Hippocampal formation (tissue), 2 donors: ENCODE measurements at places on chromosomes 11 and 22.
A peak's percentile ranks its signal among the peaks of the same experiment; 100 is the strongest.

DNA sequence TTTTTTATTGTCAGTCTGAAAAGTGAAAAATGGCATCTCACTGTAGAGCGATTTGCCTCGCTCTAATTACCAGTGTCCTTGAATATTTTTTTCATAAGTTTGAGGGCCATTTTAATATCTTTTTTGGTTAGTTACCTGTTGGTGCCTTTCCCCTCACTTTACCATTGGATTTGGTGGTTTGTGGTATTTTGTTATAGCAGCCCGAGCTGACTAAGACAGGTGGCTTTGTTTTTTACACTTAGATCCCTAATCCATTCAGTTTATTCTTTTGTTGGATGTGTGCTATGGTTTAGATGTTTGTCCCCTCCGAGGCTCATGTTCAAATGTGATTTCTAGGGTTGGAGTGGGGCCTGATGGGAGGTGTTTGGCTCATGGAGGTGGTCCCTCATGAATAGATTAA is 6.5 kb upstream of the CAPN5 start:
- DNase-seq: no peak

GRCh38 chr11:58003591-58003990 is 20.1 kb upstream of the OR9Q1 start:
- no peak for DNase-seq

DNA sequence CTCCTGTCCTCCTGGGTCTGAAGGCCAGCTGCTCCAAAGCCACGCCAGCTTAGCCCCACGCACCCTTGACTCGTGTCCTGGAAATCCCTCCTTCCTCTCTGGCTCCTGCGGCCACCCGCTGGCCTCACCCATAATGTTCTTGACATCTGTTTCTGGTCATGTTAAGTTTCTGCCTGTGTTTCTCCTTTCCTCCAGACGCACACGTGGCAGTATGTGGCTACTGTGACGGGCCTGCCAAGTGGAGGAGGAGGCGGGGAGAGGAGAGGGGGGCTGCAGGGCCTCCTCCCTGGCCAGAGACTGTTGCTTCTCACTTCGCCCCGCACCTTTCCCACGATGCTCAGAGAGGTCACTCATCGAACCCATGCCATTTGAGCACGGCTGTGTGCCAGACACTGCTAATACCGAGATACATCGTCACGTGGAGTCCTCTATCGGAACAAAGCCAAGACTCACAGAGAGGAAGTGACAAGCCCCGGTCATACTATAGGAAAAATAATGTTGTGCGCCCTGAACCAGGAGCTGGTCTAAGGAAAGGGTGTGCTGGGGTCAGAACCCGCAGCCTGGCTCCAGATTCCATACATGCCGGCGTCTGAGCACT is 11.5 kb downstream of the C1QTNF6 start:
- DNase-seq: peak; percentile 10

GRCh38 chr11:93407777-93408401 is 77.3 kb downstream of the DEUP1 start:
- DNase-seq: no peak

DNA sequence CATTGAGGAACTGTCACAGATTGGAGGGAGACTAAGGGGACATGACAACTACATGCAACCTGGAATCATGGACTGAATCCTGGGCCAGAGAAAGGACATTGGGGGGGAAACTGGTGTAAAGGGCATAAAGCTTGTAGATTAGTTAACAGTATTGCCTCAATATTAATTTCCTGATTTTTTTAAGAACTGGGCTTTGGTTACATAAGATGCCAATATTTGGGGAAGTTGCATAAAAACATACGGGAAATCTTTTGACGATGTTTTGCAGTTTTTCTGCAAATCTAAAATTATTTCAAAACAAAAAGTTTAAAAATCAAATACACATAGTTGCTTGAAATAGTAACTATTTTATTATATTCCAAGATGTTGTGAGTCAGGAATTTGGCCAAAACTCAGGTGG is 2.9 kb upstream of the FOLR3 start:
- DNase-seq: no peak

DNA sequence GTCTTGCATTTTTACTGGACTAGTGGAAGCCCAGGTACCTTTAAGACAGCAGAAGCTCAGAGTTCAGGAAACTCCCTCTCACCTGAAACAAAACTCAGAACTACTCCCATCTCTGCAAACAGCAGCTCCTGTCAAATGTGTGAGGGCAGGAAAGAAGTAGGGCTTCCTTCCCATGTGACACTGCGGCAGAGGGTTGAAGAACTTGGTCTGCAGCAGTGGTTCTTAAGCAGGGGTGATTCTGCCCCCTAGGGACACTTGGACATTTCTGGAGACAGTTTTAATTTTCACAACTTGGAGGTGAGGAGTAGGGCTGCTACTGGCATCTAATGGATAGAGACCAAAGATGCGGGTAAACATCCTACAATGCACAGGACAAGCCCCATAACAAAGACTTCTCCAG is 63.4 kb downstream of the RCN1 start:
- no peak for DNase-seq

DNA sequence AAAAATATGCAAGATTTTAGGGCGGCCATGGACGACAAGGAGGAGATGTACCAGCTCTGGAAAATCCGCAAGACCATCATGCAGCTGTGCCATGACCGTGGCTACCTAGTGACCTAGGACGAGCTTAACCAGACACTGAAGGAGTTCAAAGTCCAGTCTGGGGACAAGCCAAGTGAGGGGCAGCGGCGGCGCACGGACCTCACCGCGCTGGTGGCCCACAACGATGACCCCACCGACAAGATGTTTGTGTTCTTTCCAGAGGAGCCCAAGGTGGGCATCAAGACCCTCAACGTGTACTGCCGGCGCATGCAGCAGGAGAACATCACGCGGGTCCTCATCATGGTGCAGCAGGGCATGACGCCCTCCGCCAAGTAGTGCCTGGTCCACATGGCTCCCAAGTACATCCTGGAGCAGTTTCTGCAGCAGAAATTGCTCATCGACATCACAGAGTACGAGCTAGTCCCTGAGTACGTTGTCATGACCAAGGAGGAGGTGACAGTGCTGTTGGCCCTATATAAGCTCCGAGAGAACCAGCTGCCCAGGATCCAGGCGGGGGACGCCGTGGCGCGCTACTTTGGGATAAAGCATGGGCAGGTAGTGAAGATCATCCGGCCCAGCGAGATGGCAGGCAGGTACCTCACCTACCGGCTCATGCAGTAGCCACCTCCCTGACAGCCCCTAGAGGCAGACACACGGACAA is 43.5 kb upstream of the ZC3H12C start:
- DNase-seq: no peak

- no peak for DNase-seq
Measured at GRCh38 chr11:111945198-111945597, 8.1 kb downstream of the DIXDC1 start.

DNA sequence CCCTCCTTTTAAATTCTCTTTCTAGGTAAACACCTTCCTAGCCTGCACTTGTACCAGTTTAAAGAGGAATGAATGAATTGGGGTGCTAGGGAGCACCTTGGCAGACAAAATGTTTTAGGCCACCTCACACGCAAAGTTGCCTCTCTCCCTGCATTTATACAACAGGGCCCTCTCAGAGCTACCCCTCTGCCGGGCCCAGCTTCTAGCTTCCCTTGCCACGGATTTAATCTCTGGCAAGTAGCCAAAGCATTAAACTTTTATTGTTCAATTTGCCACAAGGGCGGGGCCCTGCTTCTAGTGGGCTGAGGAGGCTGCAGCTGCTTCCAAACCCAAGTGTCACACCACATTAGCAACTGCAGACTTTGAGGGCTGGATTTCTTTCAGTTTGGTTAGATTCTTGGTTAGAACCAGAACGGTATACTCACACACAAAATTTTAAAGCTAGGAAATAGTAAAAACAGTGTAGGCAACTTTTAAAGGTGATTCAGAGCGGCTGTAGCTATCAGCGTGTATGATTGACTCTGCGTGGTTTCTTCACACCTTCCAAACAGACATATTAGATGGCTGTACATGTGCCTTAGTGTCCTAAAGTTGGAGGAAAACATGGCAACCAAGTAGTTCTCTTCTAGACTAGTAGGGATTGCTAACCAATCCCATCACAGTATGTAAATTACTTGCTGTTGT is 6.5 kb downstream of the KREMEN1 start:
- no peak for DNase-seq

- DNase-seq: no peak
Measured at GRCh38 chr11:32421992-32422391, 13.3 kb downstream of the WT1 start.

GRCh38 chr22:41127451-41127850 is 35.1 kb downstream of the EP300 start:
- DNase-seq: no peak
